ENCODE measurements at places on chromosomes 1 and 21.

DNA sequence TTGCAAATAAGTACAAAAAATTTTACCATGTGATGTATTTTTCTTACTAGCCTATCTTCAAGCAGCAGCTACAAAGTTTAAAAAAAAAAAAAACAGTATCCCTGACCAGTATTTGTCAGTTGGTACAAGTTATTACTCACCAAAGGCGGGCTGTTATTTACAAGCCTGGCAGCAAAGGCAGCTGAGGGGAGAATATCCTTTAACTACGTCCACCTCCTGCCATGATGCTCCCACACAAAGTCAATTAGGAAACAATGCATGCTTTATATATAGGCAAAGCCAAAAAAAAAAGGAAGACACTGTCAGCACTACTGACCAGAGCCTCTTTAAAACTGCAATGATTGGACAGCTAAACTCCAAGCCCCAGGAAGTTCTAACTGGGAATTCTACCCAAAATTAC, 13.7 kb downstream of the PSMA5 start:
- no peak for DNase-seq

DNA sequence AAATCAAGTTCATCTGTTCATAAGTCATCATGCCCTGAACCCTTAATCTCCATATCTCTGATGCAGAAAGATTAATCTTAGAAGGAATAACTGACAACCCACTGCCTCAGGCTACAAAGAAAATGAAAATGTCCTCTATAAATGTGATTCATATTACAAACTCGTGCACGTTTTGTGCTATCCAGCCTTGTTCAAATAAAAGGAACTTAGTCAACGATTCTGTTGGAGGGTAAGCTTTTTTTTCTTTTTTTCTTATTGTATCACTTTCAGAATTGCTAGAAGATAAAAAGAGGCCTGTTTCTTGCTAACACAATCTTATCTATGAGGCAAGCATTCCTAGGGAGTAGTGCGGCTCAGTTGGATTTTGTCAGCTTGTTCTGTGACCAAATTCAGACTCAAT, 228.4 kb downstream of the TM2D1 start:
- no peak for DNase-seq

GRCh38 chr1:109971559-109971958, 13.0 kb upstream of the AHCYL1 start:
- no peak for DNase-seq

DNA sequence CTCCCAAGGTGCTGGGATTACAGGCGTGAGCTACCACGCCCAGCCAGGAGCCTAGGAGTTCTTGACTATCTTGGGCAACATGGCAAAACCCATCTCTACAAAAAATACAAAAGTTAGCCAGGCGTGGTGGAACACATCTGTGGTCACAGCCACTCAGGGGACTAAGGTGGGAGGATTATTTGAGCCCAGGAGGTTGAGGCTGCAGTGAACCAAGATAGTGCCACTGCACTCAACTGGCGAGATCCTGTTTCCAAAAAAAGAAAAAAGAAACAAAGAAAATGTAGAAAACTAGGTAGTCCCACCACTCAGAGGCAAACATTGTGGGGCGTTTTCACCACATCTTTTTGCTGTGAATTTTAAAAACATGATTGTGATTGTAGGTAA, 141.3 kb downstream of the ZZZ3 start:
- no peak for DNase-seq

DNA sequence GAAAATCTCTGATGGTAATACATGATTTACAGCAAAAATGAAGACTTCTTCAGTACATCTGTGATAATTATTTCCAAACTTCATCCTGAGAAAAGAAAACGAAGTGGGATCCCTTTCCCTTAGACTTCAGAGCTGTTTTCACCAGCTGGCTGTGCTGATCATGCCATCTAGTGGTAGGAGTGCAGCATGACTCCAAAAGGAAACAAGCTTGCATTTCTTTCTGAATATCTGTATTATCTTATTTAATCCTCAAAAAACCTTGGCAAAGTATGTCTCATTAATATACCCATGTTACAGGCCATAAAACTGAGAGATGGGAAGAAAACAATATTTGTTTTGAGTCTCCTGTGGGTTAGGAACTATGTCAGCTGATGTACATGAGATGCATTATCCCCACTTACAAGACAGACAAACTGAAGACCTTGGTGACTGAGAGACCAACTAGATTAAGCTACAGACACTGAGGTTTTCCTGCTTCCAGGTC, 9.8 kb upstream of the GJA8 start:
- DNase-seq = no peak

DNA sequence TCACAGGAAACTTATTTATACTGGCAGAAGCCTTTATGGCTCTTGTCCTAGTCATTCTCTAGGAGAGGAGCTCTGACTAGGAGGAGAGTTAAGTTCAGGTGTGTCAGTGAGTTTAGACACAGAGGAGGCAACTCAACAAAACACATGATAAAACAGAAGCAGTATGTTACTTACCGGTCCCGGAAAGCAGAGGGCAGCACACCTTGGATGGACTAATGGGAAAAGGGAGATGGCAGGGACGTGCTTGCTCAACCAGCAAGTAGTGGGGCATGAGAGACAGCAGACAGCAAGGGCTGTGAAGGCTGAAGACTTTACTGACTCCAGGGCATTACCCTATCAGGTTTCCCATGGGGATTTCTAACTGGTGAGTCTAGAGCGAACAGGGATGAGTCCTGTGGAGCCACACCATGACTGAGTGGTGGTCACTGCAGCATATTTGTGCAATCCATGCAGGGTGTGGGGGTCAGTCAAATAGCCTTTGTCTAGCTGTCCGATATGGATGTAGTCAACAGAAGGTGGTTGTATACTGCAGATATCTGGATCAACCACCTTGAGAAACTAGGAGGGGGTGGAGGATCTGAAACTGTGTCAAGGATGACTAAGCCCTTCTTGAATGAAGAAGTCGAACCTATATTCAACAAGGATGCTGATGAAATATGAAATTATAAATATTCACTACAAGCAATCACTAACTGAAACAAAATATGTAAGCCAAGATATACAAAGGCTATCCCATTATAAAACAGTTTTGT, 596.3 kb upstream of the CHRM3 start:
- no peak for DNase-seq

DNA sequence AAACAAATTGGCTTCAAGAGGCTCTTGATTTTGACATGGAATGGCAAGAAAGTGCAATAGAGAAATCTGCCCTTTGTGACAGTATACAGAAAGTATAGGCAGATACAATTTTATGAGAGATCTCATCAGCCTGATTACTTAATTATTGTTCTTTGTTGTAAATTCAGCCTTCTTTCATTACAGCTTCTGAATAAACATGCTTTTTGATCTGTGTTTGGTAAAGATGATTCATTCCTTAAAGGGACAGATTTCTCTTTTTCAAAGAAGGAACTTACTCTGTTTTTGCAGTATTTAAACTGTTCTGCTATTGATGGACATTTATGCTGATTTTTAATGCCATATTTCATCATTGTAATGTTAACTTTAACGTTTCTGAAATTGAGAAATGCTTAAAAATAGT, 13.7 kb upstream of the MPC2 start:
- no peak for DNase-seq

- no peak for DNase-seq
These were observed 2.6 kb upstream of the SPRR1A start for GRCh38 chr1:152981146-152981871.

- DNase-seq = no peak
These were observed 74.2 kb downstream of the UBE4B start for GRCh38 chr1:10106756-10107475.

GRCh38 chr1:180670681-180671080, 38.9 kb downstream of the XPR1 start:
- no peak for DNase-seq
